Dermis blood vessel endothelial cell (primary cell): ENCODE measurements at places on chromosomes 4 and X. TPM values are rescaled to one million over a fixed set of nuclear protein-coding genes. Genes with fewer than 3 reads are reported as not detected.

GRCh38 chr4:38765382-38765781 lies 17.4 kb downstream of the TLR10 start:
- DNase-seq = no peak

DNA sequence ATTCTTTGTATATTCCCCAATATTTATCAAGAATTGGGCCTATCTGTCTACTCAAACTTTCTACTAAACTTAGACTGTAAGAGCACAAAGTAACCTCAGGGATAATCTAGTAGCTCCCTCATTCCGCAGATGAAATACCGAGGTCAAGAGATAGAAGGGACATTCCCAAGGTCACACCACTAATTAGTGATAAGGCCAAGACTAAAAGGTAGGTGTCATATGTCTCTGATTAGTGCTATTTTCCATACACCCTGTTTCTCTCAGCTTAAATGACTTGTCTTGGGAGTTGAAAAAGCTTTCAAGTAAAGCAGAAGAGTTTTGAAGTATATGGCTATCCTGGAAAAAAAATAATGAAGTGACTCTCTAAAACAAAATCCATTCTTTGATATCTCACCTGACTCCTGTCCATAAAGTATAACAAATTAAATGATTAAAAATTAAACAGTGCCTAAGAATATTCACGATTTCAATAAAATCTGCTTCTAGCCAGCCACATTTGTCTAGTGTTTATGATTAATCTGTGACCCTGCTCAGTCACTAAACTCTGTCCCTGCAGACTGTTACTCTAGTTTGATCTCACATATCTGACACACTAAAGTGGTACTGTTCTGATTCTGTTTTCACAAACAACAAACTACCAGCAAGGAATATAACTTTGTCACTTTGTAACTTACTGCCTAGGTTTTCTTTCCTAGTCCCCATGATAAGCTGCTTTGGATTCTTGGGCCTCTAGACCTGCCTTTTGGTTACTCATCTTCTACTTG lies 10.3 kb downstream of the GPR174 start:
- no peak for DNase-seq

- DNase-seq = no peak
Observed at GRCh38 chr4:42454755-42455420, 57.6 kb downstream of the SHISA3 start.

GRCh38 chr4:54085284-54085683 lies 14.7 kb upstream of the GSX2 start:
- DNase-seq = peak; percentile 90

DNA sequence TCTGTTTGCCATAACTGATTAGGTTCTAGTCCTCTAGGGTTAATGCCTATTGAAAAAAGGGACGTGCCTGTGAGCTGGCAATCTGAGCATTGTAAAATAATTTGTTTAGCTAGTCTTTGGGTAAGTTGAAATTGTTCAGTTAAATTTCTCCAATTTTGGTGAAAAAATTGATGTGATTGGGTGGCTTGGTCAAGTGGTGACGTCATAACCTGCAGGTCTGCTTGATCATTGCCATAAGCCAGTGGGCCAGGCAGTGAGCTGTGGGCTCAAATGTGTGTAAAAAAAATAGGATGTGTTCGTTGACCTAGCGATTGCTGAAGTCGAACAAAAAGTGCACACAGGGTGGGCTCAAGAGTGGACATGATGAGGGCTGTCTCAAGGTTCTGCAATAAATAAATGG lies 193.3 kb downstream of the ZC4H2 start:
- no peak for DNase-seq

DNA sequence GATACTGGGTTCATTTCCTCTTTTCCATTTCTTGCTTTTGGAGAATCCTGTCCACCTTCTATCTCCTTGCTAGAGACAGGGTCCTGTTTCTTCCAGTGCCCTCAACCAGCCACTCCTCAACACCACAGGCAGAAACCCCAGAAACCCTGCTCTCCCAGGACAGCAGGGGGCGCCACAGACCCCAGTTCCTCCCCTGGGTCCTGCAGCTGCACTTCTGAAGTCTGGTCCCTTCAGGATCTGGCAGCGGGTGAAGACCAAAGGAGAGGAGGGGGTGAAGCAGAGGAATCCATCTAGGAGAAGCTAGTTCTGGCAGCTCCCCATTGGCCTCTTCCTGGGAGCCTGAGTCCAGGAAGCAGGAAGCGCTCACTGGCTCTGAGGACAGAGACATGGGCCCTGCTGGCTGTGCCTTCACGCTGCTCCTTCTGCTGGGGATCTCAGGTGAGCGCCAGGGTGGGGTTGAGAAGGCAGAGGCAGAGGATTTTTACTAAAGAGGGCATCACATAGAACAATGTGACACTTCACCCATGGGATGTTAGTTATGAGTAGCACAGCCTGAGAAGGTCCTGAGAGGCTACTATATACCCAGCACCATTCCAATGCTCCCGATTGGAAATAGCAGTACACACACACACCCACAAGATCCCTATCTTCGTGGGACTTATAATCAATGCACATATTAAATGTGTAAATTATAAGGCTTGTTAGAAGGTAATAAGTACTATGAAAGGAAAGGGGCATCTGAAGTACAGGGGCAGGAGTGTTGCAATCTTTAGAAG lies at the start of gene PRSS48:
TSS of gene PRSS48 (plus strand) at position 375 of the 776 bp plus-strand sequence. CDS start at position 387, 12 bp downstream.
- DNase-seq = peak; percentile 83

The IL15 gene
- 2.0 and 2.7 TPM in 2 replicates for total RNA-seq

The FGF16 gene
- total RNA-seq = 0.88 and 2.6 TPM in 2 replicates

The VSIG4 gene
- total RNA-seq = not detected in 2 replicates

The OTC gene
- total RNA-seq = 2.4 and 4.5 TPM in 2 replicates

The STPG2 gene
- total RNA-seq = 0.17 TPM in 1 of 2 replicates, not detected in the other

The CENPVL2 gene
- not detected in 2 replicates for total RNA-seq

The USP17L15 gene
- not detected in 2 replicates for total RNA-seq
